ENCODE measurements at places on chromosomes 5 and 9. TPM values are rescaled to one million over a fixed set of nuclear protein-coding genes. Genes with fewer than 3 reads are reported as not detected.
A peak's percentile ranks its signal among the peaks of the same experiment; 100 is the strongest.

DNA sequence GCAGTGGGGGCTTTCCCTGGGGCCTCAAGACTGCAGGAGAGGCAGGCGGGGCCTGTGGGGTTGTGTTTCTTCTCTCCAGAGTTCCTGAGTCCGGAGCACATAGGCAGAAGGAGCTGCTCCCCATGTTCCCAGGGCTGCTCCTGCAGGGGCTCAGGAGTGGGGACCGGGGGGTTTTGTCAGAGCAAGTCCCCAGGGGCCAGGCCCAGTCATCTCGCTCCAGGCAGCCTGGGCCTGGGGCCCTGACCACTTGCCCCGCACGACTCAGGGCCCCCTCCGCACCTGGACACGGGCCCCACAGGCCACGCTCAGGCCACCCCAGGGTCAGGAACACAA, 22.0 kb upstream of the SLC6A19 start:
- H3K27me3 ChIP-seq = no peaks in the 10 kb centered on the region
- no peak for DNase-seq
- H3K4me3 ChIP-seq = no peak overlapping the region
- no peaks in the 10 kb centered on the region for H3K36me3 ChIP-seq

- no peak for DNase-seq
- H3K4me1 ChIP-seq = no peaks in the 10 kb centered on the region
- peaks cover 4% of the 10 kb centered on the region for H3K27me3 ChIP-seq
These were observed 155.2 kb downstream of the ARHGEF28 start for GRCh38 chr5:73781107-73781768.

GRCh38 chr5:32526810-32527209, 58.5 kb upstream of the SUB1 start:
- H3K4me1 ChIP-seq = peaks cover 3% of the 10 kb centered on the region
- H3K27ac ChIP-seq = no peak overlapping the region
- no peak overlapping the region for H3K4me3 ChIP-seq
- H3K36me3 ChIP-seq = no peaks in the 10 kb centered on the region
- DNase-seq = no peak
- H3K27me3 ChIP-seq = no peaks in the 10 kb centered on the region

- H3K36me3 ChIP-seq = no peaks in the 10 kb centered on the region
- no peak overlapping the region for H3K27ac ChIP-seq
- DNase-seq = no peak
- H3K4me3 ChIP-seq = no peak overlapping the region
These were observed 3.2 kb downstream of the LRRC26 start for GRCh38 chr9:137166380-137167229.

- H3K4me1 ChIP-seq = peaks cover 7% of the 10 kb centered on the region
- H3K27ac ChIP-seq = no peak overlapping the region
- no peaks in the 10 kb centered on the region for H3K36me3 ChIP-seq
These were observed 112.5 kb downstream of the PPP2R2B start for GRCh38 chr5:146766013-146766412.

GRCh38 chr5:53364061-53364460, 116.4 kb upstream of the FST start:
- no peaks in the 10 kb centered on the region for H3K4me1 ChIP-seq
- no peak overlapping the region for H3K4me3 ChIP-seq
- H3K27ac ChIP-seq = no peak overlapping the region
- H3K27me3 ChIP-seq = peaks cover 15% of the 10 kb centered on the region

DNA sequence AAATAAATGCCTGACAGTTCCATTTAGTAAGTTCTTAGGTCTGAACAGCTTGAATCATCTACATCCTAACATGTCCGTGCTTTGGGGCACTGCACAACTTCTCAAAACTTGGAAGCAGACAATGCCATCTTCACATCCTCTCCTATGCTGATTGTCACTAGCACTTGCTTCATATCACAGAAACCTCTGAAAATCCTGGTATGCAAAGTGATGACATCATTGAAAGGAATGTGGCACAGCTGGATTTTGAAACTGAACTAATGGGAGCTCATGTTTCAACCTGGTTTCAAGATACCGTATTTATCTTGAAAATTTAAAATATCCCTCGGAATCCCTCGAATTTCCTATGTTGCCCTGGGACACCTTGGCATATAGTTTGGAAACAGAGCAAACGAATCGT, 490.2 kb upstream of the DAP start:
- peaks cover 1% of the 10 kb centered on the region for H3K27me3 ChIP-seq
- no peak overlapping the region for H3K27ac ChIP-seq
- no peaks in the 10 kb centered on the region for H3K36me3 ChIP-seq
- no peak overlapping the region for H3K4me3 ChIP-seq
- no peak for DNase-seq
- H3K4me1 ChIP-seq = no peaks in the 10 kb centered on the region

GRCh38 chr5:178625679-178626483, 969 bp downstream of the CLK4 start:
- H3K4me1 ChIP-seq = peaks cover 32% of the 10 kb centered on the region
- H3K4me3 ChIP-seq = peak overlapping the region; percentile 87
- H3K27me3 ChIP-seq = peaks cover 3% of the 10 kb centered on the region
- no peak for DNase-seq

DNA sequence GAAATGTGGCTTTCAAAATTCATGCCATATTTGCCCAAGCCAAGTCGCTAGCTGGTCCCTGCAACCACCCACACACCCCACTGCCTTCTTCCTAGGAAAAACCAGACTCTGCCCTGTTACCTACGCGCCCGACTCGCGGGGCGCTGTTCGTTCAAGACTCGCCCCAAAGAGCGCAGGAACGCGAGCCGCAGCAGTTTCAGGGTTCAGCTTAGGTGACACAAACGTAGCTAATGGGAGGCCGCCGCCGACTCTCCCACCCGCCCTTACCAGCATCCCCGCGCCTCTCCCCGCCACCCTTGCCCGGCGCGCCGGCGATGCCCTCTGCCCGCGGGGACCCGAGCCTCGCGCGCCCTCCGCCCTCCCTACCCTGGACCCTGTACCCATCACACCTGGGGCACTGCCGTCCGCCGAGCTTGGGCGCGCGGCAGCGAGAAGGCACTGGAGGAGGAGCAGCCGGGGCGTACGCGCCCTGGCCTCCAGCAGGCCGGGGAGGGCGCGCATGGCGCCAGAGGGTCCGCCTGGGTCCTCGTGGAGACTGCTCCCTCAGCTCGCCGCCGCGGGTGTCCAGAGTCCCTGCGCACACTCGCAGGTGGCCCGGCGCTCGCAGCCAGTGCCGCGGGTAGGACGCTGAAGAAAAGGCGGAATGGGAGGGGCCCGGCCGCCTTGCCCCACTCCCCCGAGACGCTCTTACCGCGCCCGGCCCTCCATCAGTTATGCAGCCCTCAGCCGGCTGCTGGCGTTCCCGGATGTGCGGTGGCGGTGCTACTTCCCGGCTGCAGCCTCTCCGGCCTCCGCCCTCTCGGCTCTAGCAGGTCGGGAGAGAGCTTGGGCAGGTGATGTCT, at the start of gene EMB:
TSS of gene EMB (minus strand) at position 638 of the 842 bp plus-strand sequence. CDS start at position 501, 137 bp downstream.
- peaks cover 58% of the 10 kb centered on the region for H3K4me1 ChIP-seq
- DNase-seq = peak; percentile 81
- peak within 1 kb of the TSS; percentile 91 for H3K4me3 ChIP-seq
- peak within 1 kb of the TSS; percentile 95 for H3K27ac ChIP-seq
- peaks cover 15% of the 10 kb centered on the region for H3K36me3 ChIP-seq
- no peaks in the 10 kb centered on the region for H3K27me3 ChIP-seq

DNA sequence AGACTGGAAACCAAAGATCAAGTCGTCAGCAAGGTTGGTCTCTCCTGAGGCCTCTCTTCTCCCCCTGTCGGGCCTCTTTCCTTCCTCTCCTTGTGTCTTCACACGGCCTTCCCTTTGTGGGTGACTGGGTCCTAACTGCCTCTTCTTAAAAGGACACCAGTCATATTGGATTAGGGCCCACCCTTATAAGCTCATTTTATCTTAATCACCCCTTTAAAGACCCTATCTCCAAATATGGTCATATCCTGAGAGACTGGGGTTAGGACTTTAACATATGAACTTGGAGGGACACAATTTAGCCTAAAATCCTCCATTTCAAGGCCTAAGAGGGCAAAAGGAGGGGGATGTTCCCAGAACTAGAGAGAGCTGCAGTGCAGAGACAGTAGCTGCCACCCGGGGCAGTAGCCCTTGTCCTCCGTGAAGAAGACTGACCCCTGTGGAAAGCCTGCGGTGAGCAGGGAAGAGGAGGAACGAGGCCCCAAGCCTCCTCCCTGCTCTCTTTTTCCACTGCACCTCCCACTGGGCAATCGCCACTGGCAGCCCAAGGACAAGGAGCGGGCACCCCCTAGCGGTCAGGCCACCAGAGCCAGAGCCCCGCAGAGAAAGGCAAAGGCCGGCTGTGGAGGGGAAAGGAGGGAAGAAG, 34.9 kb downstream of the CFAP90 start:
- no peaks in the 10 kb centered on the region for H3K4me1 ChIP-seq
- DNase-seq = peak; percentile 64
- H3K27me3 ChIP-seq = peaks cover 48% of the 10 kb centered on the region
- no peak overlapping the region for H3K27ac ChIP-seq

DNA sequence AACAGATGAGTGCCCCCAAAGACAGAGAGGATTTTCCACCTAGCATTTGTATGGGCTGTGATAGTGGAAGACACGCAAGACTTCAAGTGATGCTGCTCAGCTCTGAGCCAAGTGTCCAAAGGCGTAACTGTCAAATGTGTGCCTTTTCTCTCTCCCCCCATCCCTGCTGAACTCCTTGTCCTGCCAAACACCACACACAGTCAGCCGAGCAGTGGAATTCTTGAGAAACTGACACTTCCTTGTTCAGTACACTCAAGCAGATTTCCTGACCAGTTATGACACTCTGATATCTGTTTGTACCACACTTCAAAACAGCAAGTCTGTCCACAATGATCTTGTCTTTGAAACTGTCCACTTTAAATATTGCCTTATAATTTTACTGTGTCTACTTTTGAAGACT, 166.4 kb downstream of the PIK3R1 start:
- no peak overlapping the region for H3K27ac ChIP-seq
- no peak for DNase-seq
- no peaks in the 10 kb centered on the region for H3K27me3 ChIP-seq
- no peak overlapping the region for H3K4me3 ChIP-seq
- H3K36me3 ChIP-seq = peaks cover 3% of the 10 kb centered on the region
- H3K4me1 ChIP-seq = peaks cover 35% of the 10 kb centered on the region

DNA sequence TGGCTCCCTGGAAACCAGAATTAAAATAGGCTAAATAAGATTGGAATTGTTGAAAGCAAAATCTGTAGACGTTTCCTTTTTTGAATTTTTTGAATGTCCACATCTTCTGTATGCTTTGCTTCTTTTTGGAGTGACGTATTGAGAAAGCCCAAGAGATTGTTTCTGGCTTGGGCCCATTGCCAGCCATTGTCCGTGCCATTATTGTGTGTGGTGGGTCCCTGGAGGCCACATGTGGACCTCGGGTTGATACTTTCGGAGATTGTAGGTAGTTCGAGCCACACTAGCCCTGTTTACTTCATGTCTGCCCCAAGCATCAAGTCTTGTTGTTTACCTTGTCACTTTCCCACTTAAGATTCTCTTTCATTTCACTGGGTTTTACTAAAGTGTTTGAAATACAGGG, 106.0 kb downstream of the PALM2AKAP2 start:
- no peak overlapping the region for H3K27ac ChIP-seq
- no peak for DNase-seq
- H3K36me3 ChIP-seq = no peaks in the 10 kb centered on the region
- H3K4me1 ChIP-seq = peaks cover 13% of the 10 kb centered on the region
- no peaks in the 10 kb centered on the region for H3K27me3 ChIP-seq
- no peak overlapping the region for H3K4me3 ChIP-seq

GRCh38 chr5:181088289-181088688, 42.7 kb downstream of the OR2V1 start:
- no peak overlapping the region for H3K4me3 ChIP-seq
- no peak overlapping the region for H3K27ac ChIP-seq

Gene MYOZ3
- total RNA-seq = 0.06 TPM

Gene CNOT8
- 53.7 TPM for total RNA-seq

Gene DMGDH
- total RNA-seq = not detected

Gene KIF20A
- 57.2 TPM for total RNA-seq

Gene PCDHA1
- not detected for total RNA-seq

Gene PCDHGA3
- not detected for total RNA-seq

Gene IFNK
- total RNA-seq = not detected

Gene EQTN
- total RNA-seq = not detected

Gene RGS14
- 38.9 TPM for total RNA-seq

Gene TICAM2
- total RNA-seq = 1.1 TPM

Gene OR1N2
- total RNA-seq = not detected

Gene IFNB1
- total RNA-seq = 0.62 TPM

Gene CDH10
- total RNA-seq = not detected

Gene TPD52L3
- not detected for total RNA-seq

Gene PAPPA
- total RNA-seq = not detected

Gene SLCO6A1
- not detected for total RNA-seq
